Muscle of arm (tissue), 14 donors: ENCODE measurements at places on chromosomes 5 and 9. TPM values are rescaled to one million over a fixed set of nuclear protein-coding genes. Genes with fewer than 3 reads are reported as not detected.

The SLCO4C1 gene
- not detected for polyA plus RNA-seq

The KIF27 gene
- polyA plus RNA-seq: 10.9 TPM

The PDE8B gene
- polyA plus RNA-seq: not detected

The RLN2 gene
- 1.3 TPM for polyA plus RNA-seq

The MAMDC2 gene
- 12.2 TPM for polyA plus RNA-seq

The BRD8 gene
- 57.1 TPM for polyA plus RNA-seq

The PPP2R2B gene
- 7.7 TPM for polyA plus RNA-seq

The PLEKHG4B gene
- polyA plus RNA-seq: 0.23 TPM

The HTR4 gene
- not detected for polyA plus RNA-seq

The TCF7 gene
- 2.0 TPM for polyA plus RNA-seq

The CDX1 gene
- not detected for polyA plus RNA-seq

The NRARP gene
- polyA plus RNA-seq: 3.7 TPM

The GFI1B gene
- polyA plus RNA-seq: 0.62 TPM

The SPACA9 gene
- 3.1 TPM for polyA plus RNA-seq

The ARL14EPL gene
- polyA plus RNA-seq: not detected

The MRPL50 gene
- 17.0 TPM for polyA plus RNA-seq

The GOLM1 gene
- 77.5 TPM for polyA plus RNA-seq

The INSL4 gene
- polyA plus RNA-seq: not detected

The HAPLN1 gene
- polyA plus RNA-seq: not detected

The SPINK6 gene
- not detected for polyA plus RNA-seq

The KIAA0825 gene
- 2.2 TPM for polyA plus RNA-seq

The CCL21 gene
- polyA plus RNA-seq: not detected

The CDH18 gene
- 7.9 TPM for polyA plus RNA-seq

The ZBTB26 gene
- 10.7 TPM for polyA plus RNA-seq

The TMC1 gene
- polyA plus RNA-seq: 0.59 TPM

The RNF183 gene
- polyA plus RNA-seq: not detected

The AQP3 gene
- polyA plus RNA-seq: 7.9 TPM

The PALM2AKAP2 gene
- 29.7 TPM for polyA plus RNA-seq

The TEX48 gene
- not detected for polyA plus RNA-seq

The LHX6 gene
- not detected for polyA plus RNA-seq

The SMIM33 gene
- not detected for polyA plus RNA-seq

The IFNB1 gene
- not detected for polyA plus RNA-seq

The RPP25L gene
- 11.1 TPM for polyA plus RNA-seq

The FOXD4 gene
- 0.98 TPM for polyA plus RNA-seq

The RAB24 gene
- polyA plus RNA-seq: 10.1 TPM

The CDKN2A gene
- not detected for polyA plus RNA-seq

The BRINP1 gene
- polyA plus RNA-seq: not detected

The LEAP2 gene
- polyA plus RNA-seq: not detected

The OLFM1 gene
- 3.8 TPM for polyA plus RNA-seq

The ADGRD2 gene
- not detected for polyA plus RNA-seq

The OCLN gene
- 2.7 TPM for polyA plus RNA-seq

The C9orf153 gene
- polyA plus RNA-seq: not detected

The RFESD gene
- polyA plus RNA-seq: not detected

The WDR38 gene
- polyA plus RNA-seq: 0.32 TPM

The RNF180 gene
- polyA plus RNA-seq: 1.9 TPM

The MELK gene
- 12.8 TPM for polyA plus RNA-seq

The SH3TC2 gene
- 2.5 TPM for polyA plus RNA-seq

The QRFP gene
- polyA plus RNA-seq: 0.28 TPM

The C9orf152 gene
- polyA plus RNA-seq: 0.08 TPM

The MCIDAS gene
- polyA plus RNA-seq: not detected

The ANXA6 gene
- 322 TPM for polyA plus RNA-seq

The TAF11L7 gene
- not detected for polyA plus RNA-seq

The LHX3 gene
- not detected for polyA plus RNA-seq

The ADAM19 gene
- 14.8 TPM for polyA plus RNA-seq

The SPATA31A3 gene
- not detected for polyA plus RNA-seq
